Chondrocyte (in vitro differentiated cells): ENCODE measurements at places on chromosomes 1 and 21.

- DNase-seq = no peak
Observed at GRCh38 chr21:45103971-45104520, 29.7 kb downstream of the ADARB1 start.

- no peak for DNase-seq
Observed at GRCh38 chr21:44792702-44793591, 8.7 kb downstream of the UBE2G2 start.

- DNase-seq = no peak
Observed at GRCh38 chr21:37915497-37915911, 753 bp downstream of the KCNJ6 start.

- no peak for DNase-seq
Observed at GRCh38 chr1:204961765-204962419, 81.1 kb upstream of the CNTN2 start.

DNA sequence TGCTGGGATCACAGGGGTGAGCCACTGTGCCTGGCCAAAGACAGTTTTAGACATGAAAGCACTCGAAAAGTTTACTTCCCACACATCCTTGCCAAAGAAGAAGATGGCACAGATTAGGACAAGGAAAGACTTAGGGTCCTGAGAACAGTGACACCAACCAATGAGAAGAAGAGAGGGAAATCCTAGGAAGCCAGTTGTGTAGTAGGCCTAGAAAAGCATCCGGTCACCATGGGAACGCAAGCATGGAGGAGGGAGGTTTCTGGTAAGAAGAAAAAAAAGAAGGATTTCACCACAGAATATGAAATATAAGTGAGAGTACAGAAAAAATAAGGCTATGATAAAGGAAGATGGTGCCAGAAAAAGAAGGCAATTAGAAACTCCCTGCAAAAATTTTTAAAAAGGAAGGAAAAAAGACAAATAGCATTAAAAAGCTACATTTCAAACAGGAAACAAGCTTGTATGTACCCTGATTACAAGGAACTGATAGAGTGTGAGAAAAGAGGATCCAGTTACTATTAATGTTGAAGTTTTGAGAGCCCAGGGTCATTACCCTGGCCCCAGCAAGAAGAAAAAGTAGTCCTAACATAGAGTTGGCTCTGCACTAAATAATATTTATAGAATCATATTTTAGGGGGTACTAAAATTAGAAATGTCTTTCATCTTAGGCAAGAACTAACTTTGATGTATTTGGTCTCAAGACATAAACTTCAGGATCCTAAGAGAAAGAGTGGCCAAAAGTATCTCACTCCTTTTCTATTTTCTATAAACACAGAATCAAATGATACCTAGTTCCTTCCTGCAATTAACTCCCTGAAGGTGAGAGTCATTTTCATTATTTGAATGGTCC is 16.1 kb downstream of the DIPK1A start:
- DNase-seq = no peak

- DNase-seq = no peak
Observed at GRCh38 chr1:211476200-211476849, 15.6 kb downstream of the RD3 start.

DNA sequence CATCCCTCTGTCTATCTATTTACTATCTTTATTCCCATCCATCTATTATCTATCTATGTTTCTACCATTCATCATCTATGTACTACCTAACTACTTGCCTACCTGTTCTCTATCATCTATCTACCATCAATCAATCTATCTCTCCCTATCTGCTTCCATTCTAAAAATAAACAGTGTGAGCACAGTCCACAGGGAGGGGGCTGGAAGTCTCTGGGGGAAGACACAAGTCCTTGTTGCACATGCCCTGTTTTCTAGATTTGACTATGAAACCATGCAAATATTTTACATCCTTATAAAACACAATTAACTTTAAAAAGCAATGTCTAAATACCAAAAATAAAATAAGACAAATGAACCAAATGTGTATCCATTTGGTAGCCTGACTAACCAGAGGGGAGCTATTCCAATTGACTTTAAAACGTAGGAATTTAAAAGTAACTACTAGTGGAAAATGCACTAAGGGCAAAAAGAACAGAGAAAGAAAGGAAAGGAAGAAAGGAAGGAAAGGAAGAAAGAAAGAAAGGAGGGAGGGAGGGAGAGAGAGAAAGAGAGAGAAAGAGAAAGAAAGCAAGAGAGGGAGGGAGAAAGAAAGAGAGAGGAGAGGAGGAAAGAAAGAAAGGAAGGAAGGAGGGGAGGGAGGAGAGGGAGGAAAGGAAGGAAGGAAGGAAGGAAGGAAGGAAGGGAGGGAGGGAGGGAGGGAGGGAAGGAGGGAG is 13.6 kb upstream of the RIPK4 start:
- no peak for DNase-seq

GRCh38 chr1:179889589-179889988 is 7.5 kb downstream of the TOR1AIP1 start:
- no peak for DNase-seq

DNA sequence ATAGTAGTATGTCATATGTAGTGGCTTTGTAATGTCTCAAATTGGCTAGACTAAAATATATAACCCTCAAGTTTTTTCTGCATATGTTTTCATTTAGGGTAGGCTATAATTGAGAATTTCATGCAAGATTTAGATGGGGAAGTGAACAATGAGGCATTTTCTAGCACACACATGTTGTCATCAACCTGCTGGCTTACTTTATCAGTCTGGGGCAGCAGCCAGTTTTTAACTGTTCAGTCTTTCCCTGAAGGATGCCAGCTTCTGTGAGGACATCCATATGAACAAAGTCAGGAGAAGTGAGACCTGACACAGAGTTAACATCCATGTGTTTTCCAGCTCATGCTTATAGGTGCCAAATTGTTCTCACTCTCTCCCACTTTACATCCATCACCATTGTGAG is 74.7 kb upstream of the OLFM3 start:
- DNase-seq = no peak

DNA sequence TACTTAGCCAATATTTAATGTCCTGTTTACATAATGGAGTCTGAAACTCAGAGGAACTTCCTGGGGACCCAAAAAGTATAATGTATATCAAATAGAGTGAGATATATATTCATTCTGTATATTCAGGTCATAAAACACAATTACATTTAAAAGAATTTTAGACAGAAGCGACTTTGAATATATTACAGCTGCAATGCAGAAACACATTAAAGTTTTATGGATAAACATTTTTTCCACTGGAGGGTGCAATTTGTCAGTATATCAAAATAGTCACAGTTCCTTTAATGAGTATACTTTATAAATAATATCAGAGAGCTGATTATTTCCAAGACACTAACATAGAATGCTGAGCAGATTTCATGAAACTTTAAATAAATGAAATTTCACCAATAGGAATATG is 43.9 kb upstream of the CRB1 start:
- no peak for DNase-seq

DNA sequence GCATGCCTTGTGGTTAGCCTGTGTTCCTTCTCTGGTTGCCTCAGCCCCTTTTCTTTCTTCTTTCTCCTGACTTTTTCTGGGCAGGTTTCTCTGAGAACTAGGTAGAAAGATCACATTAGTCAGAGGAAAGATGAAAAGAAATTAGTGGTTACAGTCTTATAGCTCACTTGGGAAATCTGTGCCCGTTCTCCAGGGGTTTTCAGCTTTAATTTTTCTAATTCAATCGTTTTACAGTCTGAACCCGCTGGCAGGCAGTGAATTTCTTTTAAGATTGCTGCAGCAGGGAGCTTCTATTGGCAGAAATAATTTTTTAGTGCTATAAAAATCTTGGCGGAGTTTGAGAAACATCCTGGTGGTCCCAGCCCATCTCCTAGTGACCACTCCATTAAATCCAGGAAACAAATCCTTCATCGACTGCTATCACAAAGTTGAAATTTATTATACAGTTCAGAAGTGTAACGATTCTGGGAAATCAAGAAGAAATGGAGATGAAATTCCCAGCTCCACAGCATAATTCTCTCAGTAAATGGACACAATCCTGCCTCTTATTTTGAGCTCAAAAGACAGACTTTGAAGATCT is 113.1 kb downstream of the PCP4 start:
- no peak for DNase-seq

- no peak for DNase-seq
Observed at GRCh38 chr1:44484155-44484688, 79.2 kb downstream of the RNF220 start.

DNA sequence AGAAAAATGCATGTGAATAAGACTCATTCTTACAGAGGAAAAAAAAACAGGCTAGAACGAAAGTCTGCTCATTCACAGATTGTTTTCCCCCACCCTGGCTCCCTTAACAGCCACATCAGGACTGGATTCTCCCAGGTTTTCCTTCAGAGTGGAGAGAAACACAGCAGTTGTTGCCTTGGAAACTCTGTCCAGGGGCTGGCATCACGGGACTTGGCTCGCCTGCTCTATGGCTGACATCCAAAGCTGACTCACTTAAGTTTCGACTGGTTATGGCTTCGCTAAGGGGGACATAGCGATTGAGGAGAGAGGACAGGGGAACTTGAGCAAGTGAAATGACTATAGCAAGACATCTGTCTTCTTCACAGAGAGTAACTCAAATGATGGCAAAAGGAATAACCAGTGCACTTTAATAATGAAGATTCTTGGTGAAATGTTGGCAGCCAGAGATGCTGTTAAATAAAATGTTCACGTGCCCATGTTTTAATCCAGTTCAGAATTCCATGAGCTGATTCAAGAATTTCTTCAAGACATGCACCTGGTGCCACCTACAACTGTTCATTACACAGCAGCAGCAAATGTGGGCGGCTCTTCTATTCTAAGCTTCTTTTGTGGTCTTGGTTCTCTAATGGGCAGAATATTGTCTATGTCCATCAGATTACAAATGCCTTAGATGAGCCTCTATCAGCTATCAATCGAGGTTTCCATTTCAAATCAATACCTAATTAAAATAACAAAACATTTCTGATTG is 21.8 kb downstream of the MIS18A start:
- no peak for DNase-seq

DNA sequence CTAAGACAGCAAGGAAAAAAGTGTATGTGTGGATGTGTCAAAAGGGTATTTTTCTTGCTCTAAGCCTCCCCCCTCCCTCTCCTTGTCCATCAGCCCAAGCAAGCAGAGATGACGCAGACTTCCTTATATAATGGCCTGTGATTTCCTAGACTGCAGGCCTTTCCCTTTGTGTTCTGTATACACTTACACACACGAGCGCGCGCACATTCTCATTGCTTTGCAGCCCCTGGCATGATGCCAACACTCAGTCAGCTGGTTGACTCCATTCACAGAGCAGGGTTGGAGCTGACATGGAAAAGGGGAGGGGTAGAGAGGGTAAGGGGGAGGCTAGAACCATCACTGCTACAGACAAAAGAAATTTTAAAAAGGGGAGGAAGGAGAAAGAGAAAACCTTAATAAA is 41.8 kb downstream of the GATAD2B start:
- no peak for DNase-seq

DNA sequence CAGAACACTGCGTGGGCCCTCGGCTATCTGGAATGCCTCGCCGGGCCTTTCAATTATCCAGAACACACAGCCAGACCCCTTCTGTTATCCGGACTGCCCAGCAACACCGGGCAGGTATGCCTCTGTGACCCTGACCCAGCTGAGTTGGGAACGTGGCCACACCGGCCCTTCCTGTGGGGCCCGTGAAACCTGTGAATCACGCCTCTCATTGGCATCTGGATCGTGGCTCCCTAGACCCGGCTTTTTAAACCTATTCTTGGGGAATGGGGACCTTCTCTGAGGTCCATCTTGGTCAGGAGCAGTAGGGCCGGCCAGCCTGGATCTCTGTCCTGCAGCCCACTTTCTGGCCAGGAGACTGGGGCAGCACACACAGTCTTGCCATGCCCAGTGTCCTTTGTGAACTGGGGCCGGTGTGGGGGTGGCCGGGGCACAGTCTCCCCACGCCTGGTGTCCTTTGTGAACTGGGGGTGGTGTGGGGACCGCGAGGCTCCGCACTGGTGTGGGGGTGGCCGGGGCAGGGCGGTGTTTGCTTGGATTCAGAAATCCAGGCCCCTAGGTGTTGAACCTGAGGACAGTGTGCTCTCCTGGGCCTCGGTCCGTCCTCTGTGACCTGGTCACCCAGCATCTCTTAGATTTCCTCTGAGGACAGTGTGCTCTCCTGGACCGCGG is 11.1 kb downstream of the COL18A1 start:
- DNase-seq = peak; percentile 58

DNA sequence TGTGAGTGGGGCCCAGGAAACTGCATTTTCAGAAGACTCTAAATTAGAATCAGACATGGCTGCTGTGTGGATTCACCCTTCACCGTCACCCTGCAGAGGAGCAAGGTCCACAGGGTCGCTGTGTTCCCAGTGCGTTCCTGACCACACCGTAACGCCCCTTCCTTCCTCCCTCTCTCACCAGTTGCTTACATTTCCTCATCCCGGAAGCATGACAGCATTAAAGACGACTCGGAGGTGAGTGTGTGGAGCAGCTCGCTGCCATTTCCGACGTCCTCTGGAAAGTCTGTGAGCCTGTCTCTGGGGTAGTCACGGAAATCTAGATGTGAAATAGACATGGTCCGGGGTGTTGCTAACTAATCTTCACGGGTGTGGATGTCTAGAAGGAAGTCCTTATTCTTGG is 45.9 kb downstream of the FAAP20 start:
- no peak for DNase-seq

DNA sequence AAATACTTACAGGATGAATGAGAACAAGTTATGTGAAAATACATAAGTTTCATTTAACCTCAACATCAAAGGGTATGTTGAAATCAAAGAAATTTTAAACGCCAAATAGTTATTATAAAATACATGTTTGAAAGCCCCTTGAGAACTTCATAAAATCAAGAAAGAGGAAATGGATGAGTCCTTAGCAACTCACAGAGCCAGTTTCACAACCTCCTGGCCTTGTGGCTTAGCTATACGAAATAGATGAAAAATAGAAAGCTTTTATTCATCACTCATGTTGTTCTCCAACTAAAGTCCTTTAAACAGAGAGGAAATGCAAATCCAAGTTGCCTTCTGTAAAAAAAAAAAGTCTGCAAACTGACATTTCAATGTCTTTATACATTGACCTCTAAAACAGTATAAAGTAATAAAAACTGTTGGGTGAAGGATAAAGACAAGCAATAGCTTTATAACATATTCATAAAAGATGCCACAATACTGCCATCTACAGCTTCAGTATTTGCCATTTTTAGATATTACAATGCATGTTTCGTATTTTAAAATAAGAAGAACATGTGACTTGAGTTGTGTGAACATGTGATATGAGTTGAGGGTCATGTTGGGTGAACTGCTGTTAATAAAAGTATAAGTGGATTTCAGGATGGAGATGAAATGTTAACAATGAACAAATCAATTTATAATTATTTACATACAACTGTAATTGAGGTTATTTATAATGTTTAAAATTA is 847.8 kb downstream of the MRPL39 start:
- DNase-seq = no peak

DNA sequence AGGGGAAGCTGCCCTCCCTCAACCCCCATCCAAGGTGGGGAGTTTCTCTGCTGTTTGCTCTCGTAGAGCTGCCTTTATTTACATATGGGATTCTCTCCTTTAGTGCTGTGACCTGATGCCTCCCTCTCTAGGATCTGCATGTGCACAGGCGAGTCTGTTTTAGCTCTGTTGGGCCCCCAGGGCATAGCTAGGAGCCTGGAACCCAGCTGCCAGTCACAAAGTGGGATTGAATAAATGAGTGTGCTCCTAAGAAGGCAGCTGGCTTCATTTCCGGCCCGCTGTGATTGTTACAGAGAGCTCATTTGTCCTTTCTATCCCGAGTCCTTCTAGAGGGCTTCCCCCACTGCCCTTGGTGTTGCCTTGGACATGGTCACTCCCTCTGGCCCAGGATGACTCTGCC is 176.6 kb downstream of the GRIK3 start:
- no peak for DNase-seq

- DNase-seq = peak; percentile 89
Observed at GRCh38 chr1:39491146-39491921, at the start of gene BMP8A. Gene BMP8A (plus strand): TSS chr1:39491636. CDS start chr1:39491992, 356 bp downstream.
